ENCODE measurements at places on chromosomes 11 and 22.

GRCh38 chr22:40486962-40487602 is 116.7 kb downstream of the SGSM3 start:
- DNase-seq: no peak

DNA sequence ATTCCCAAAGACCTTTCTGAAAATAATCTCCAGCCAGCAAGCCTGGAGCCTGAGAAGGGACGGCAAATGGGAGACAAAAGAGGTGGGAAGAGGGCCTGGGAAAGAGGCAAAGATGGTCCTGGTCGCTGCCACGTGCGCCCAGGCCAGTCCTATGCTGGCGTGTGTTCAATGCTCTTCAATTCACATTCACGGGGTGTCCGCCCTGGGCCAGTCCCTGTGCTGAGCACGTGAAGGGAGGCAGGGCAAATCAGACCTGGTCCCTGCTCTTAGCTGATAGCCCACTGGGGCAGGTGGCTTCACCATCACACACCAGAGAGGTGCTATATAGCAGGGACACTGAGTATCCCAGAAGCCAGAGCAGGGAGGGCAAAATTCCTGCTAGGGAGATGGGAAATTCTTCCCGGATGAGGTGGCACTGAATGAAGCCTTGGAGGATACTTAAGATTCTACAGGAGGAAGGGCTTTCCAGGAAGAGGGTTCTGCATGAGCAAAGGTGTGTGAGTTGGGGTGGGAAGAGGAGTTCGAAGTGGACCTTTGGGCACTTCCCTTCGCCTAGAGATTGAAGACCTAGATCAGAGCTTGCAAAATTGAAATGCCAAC is 148.2 kb downstream of the CHST1 start:
- no peak for DNase-seq

GRCh38 chr11:78647986-78648875 is 73.6 kb upstream of the NARS2 start:
- DNase-seq: no peak

DNA sequence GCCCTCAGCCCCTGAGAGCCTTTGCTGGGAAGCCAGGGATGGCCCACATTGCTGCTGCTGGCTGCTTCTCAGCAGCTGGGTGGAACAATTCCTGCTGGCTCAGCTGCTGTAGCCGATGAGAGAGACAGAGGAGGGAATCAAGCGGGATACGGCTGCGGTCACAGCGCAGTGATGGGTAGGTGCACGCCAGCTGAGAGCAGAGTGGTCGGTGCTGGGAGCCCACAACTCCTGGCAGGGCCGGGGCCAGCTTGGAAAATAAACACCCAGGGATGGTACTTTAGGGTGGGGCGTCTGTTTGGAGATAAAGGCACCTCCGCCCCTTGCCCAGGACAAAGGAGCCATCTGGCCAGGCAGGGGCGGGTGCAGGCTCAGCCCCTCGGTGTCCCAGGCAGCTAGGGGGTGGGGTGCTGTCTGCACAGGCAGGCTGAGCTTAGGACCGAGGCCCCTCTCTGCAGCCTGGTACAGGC is 480.5 kb downstream of the MIAT start:
- no peak for DNase-seq

GRCh38 chr22:18905540-18906409 is at the start of gene DGCR6:
TSS of gene DGCR6 (plus strand) at chr22:18906320. CDS start at chr22:18906375, 55 bp downstream.
- DNase-seq: no peak

DNA sequence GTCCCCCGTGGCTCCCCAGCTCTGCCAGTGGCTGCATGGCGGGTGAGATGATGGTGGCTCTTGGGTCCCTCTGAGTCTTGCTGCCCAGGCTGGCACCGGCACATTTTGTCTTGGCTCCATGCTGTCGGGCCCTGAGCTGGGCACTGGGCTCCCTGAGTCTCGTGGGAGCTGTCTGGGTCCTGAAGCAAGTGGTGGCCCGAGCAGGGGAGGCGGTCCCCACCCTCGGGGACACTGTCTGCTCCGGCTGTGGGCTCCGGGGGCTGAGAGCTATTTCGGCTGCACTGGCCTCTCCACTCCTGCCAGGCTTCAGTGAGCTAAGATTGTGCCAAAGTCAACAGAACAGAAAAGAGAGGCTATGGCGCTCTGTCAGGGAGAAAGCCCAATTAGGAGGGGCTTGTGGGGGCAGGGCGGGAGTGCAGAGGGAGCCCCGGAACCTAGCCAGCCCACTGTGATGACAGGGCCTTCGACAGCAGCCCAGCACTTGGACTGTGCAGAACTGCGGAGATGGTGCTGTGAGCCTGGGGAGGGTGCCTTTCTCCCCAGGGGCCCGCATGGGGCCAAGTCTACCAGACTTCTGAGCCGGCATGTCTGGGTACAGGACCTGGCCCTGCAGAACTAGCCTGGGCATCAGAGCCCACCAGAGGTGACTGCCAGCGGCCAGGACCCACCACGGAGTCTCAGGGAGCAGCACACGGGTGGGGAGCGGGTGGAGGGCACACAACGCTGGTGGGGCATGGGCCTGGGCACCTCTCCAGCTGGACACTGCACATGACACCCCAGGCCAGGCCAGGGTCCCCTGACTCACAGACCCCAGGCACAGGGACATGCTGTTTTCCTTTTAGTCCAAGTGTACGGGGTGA is 38.0 kb downstream of the RTN4R start:
- DNase-seq: no peak

DNA sequence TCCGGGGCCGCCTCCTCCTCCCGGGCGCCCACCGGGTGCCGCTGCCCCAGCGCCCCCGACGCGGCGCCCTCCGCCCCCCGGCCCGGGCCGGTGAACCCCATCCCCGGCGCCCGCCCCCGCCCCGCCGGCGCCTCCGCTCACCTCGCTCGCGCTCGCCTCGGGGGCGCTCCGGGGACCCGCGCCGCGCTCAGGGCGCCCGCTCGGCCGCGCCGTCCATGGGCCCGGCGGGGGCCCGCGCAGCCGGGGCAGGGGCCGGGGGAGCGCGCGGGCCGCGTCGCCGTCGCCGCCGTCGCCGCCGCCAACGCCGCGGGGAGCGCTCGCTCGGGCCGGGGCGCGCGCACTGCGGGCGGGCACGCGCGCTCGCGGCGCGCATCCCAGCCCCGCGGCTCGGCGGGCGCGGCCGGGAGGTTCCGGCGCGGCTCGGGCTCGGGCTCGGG is 293 bp downstream of the DUSP8 start:
- DNase-seq: peak; percentile 15

DNA sequence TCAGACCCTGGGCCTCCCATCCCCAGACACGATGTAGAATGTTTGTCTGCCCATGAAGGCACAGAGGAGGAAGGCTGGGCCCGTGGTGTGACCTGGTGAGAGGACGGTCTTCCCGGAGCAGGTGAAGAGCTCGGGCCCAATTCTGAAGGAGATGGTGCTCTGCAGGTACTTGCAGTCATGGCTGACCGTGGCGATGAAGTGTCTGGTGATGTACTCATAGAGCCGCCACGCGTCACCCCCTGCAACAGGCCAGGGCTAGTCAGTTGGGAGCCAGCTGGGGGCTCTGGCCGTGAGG is 10.0 kb upstream of the PPM1F start:
- DNase-seq: no peak

DNA sequence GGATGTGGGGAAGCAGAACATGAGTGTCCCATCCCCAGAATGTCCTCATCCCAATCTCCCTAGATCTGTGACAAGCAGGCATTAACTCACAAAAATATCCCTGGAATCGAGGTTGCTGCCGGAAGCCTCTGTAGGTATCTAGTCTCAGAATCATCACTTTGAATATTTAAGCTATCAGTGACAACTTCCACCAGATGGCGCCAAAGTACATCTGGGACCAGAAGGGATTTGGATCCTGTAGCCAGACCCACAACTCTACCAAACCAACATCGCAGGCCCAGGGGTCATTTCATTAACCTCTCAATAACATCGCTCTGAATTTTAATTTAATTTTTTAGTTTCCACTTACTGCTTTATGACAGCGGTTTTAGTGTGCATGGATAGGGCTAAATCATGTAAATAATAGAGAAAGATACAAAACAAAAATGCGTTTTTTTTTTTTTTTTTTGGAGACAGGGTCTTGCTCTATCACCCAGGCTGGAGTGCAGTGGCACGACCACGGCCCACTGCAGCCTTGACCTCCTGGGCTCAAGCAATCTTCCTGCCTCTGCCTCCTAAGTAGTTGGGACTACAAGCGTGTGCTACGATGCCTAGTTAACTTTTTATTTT is 1.1 kb upstream of the EXT2 start:
- peak; percentile 75 for DNase-seq

- no peak for DNase-seq
These were observed 128.6 kb upstream of the DDI1 start for GRCh38 chr11:103907548-103908455.

- DNase-seq: no peak
These were observed 788 bp upstream of the RASL10A start for GRCh38 chr22:29316141-29316828.

GRCh38 chr11:1652771-1653540 is 23.4 kb downstream of the KRTAP5-5 start:
- DNase-seq: peak; percentile 90

DNA sequence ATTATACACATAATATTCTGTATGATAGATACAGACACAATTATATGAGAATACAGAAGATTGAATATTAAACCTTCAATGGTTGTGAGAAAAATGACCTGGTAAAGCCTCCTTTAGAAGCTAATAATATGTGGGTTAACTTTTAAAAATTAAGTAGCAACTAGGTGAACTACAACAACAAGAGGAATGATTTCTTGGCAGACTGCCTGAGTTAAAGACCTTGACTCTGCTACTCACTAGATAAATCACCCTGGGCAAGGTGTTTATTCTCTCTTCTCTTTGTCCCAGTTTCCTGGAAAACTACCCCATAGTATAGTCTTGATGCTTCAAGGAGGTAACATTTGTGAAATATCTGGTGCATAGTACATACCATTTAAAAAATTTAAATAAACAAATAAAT is 519.6 kb upstream of the TENM4 start:
- DNase-seq: no peak

DNA sequence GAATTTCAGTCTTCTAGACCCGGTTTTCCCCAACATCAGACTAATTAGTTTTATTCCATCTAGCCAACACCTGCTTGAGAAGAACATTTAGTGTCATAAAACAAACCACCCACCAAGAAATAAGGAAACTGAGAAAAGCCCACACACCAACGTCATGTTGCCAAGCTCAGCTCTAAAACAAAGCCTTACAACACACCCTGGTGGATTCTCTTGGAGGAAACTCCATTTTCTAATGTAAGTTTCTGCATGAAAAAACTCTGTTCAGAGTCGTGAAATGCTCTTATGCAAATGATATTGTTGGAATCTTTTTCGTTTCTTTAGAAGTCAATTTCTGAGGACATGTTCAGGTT is 105.0 kb upstream of the RAG2 start:
- peak; percentile 34 for DNase-seq

GRCh38 chr22:44369916-44370801 is 57.4 kb upstream of the SHISAL1 start:
- DNase-seq: no peak

GRCh38 chr22:48695251-48695650 is 1132.4 kb downstream of the BRD1 start:
- DNase-seq: no peak

DNA sequence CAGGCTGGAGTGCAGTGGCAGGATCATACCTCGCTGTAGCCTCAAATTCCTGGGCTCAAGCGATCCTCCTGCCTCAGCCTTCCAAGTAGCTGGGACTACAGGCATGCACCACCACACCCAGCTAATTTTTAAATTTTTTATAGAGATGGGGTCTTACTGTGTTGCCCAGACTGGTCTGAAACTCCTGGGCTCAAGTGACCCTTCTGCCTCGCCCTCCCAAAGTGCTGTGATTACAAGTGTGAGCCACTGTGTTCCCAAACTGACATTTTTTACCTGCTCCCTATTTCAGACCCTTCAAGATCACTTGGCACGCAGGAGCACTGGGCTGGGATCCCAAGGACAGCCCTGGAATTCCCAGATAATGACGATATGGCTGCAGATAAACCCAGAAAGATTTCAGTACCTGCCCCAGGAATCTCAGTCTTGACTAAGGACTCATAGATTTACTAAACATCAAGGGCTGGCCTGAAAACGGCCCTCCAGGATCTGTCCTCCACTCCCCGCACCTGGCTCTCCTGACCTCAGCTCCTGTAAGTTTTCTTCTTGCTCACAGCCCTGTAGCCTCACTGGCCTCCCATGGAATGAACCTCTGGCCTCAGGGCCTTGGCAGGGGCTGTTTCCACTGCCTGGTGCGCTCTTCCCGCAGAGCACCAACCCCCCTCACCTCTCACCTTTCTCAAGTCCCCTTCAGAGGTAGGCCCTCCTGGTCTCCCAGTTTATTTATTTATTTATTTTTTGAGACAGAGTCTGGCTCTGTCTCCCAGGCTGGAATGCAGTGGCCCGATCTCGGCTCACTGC is 3.6 kb upstream of the CSNK1E start:
- DNase-seq: no peak

DNA sequence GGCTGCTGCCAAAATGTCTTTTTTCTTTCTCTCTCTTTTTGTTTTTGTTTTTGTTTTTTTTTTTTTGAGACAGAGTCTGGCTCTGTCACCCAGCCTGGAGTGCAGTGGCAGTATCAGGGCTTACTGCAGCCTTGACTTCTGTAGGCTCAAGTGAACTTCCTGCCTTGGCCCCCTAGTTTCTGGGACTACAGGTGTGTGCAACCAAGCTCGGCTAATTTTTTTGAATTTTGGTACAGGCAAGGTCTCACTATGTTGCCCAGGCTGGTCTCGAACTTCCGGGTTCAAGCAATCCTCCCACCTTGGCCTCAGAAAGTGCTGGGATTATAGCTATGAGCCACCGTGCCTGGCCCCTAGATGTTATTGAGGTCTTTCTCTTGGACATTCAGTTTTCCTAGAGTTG is 2.2 kb upstream of the DDX10 start:
- no peak for DNase-seq

- DNase-seq: no peak
These were observed 4.4 kb upstream of the TMEM179B start for GRCh38 chr11:62782753-62783152.

DNA sequence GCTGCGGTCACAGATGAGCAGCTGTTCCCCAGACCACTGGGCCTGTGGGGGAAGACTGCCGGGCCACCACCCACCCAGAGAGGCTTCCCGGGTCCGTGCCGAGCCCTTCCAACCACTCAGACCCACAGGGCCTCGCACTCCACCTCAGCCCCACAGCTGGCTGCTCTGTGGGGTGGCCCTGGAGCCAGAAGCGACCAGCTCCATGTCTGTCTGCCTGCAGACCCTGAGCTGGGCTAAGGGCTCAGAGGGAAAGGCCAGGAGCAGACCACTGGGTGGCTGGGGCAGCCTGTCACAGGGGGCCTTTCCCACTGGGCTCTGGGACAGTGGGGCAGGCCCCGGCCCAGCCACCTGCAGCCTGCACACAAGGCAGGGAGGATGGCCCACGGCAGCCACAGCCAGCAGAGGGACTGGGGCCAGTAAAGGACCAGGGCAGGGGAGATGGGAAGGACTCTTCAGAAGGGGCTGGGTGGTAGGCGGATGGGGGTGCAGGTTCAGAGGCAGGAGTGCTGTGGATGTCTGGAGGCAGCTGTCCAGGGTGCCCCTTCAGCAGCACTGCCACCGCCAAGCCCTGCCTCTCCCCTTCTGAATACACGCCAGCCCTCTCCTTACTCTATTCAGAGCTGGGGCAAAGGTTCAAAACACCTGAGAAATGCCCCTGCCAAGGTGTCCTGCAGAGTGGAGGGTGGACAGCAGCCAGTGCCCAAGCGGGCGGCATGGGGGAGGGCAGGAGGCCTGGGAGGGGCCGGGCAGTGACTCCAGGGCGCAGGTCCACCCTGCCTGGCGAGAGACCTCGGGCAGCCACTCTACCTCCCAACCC is 32.2 kb downstream of the GNB1L start:
- DNase-seq: no peak

GRCh38 chr11:131584785-131585592 is 214.6 kb downstream of the NTM start:
- DNase-seq: peak; percentile 25

GRCh38 chr22:40491990-40492631 is 121.7 kb downstream of the SGSM3 start:
- peak; percentile 76 for DNase-seq
